ENCODE measurements at places on chromosomes 4 and X.
A peak's percentile ranks its signal among the peaks of the same experiment; 100 is the strongest.

DNA sequence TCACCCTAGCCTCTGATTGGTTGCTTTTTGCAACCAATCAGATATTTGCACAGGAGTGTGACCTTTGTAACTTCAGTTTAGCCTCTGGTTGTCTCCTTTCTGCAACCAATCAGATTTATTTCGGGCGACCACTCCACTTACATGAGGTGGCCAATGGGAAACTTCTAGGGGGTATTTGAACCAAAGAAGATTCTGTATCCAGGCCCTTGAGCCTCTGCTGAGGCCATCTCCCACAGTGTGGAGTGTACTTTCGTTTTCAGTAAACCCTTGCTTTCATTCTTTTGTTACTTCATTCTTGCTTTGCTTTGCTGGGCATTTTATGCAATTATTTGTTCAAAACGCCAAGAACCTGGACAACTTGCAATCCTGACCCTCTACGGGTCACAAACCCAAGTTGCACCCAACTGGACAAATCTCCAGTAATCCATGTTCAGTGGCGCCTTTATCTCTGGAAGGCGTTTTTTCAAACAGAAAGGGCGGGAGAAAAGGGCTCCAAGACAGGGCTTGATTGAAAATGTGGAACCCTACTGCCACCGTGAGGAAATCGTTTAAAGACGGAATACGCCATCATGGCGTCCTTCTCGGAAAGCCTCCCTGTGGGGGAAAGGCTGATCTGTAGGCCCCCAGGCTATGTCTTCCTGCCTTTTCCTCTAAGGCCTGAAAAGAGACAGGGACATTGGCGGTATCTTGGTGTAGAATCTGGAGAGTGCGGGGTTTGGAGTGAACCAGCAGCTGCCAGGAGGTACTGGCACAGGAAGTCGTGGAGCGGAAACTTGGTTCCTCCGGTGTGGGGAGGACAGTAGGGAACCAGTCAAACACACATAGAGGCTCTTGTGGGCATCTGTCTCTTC, 184.6 kb downstream of the OR13H1 start:
- DNase-seq, result no peak

DNA sequence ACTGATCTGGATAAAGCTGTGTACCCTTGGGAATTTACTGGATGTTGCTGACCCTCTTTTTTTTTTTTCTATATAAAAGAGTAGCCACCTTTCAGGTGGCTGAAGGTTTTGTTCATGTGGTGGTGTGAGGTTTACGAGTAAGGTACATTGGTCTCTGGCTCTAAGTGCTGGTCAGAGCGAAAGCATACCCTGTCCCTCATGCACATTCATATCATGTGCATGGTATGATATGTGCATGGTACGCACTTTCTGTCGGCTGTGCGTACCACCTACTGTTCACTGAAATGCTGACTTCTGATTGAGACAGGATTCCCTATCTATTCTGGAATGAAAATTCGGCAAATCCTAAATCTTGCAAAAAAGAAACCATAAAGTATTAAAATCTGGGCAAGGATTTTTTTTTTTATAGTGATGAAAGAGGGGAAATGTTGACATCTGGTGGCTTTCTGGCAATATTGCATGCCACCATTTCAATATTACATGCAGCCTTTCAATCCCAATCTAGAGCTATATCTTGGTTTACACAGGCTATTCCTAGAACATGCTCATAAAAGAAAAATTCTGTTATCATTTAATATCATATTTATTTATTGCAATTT, 32.8 kb downstream of the FAM149A start:
- DNase-seq, result no peak

DNA sequence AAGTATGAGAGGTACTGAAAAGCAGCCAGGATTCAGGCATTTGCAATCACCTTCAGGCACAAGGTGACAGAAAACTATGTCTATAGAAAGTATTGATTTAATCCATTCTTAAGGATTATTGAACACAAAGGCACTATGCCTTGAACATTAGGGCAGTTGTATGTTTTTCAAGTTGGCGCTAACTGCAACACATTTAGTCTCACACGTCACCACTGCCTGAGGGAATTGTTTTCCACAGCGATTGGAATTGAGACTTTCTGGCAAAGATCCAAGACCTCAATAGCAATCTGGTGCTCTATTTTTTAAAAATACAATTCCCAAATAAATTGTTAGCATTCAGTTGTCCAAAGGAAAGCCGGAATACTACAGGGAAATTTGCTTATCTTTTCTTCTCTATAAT, 52.7 kb upstream of the FTHL17 start:
- no peak for DNase-seq

DNA sequence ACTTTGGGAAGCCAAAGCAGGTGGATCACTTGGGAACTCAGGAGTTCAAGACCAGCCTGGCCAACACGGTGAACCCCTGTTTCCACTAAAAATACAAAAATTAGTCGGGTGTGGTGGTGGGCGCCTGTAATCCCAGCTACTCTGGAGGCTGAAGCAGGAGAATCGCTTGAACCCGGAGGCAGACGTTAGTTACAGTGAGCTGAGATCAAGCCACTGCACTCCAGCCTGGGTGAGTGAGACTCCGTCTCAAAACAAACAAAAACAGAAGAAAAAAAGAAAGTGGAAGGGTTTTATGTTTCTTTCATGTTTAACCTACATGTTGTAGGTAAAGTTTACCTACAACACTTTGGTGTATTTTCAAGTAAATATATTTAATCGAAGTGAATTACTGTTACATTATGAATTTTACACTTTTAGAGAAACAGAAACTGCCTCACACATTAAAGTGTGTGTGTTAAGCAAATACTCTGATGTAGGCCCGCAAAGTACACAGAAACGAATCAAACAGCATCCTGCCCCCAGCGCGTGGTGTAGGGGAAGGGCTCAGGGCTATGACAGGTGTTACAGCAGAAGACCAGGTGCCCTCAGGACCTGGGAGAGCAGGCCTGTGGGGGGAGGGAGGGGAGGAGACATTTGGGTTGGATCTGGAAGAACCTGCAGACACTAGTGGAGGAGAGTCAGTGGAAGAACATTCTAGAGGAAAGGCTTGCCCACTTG, 39.0 kb downstream of the PTTG2 start:
- DNase-seq, result no peak

- DNase-seq, result no peak
Observed at GRCh38 chrX:153061732-153062131, 5.5 kb downstream of the PNMA3 start.

- DNase-seq, result no peak
Observed at GRCh38 chrX:136658151-136658550, 10.2 kb downstream of the CD40LG start.

DNA sequence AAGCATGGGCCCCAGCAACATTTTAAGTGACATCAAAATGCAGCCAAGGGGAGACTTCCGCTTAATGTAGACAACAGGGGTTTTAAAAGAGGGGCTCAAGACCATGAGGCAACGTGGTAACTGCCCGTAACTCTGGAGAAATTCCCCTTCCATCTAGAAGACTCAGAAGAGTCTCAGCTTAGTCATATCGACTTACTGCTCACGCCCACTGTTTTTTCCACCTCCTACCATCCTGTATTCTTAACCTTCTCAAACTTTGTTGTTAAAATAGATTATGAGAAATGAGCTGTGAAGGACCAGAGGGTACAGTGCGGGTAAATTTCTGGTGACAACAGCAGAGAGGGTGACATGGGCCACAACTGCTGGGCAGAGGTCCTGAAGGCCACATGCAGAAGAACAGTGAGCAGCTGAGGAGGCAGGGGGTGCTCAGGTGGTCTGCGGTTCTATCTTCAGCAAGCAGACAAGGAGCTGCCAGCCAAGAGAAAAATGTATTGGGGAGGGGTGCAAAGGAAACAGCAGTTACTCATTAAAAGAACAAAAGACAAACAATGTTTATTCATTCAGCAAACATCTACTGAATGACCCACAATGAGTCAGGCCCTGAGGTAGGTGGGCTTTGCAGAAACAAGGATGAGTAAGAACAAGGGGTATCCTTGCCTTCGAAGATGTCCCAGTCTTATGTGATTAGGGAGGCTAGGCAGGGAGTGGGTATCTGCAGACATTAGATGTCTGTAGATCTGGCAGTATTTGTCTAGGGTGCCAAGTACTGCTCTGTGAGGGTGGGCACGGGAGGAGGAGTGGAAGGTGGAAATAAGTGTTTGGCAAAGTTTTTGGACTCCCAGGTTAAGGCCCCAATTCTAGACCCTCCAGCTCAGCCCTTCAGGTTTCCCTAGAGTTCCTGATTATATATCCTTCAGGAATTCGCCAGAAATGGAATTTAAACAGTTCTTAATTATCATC, 175.3 kb downstream of the TSPAN5 start:
- no peak for DNase-seq

DNA sequence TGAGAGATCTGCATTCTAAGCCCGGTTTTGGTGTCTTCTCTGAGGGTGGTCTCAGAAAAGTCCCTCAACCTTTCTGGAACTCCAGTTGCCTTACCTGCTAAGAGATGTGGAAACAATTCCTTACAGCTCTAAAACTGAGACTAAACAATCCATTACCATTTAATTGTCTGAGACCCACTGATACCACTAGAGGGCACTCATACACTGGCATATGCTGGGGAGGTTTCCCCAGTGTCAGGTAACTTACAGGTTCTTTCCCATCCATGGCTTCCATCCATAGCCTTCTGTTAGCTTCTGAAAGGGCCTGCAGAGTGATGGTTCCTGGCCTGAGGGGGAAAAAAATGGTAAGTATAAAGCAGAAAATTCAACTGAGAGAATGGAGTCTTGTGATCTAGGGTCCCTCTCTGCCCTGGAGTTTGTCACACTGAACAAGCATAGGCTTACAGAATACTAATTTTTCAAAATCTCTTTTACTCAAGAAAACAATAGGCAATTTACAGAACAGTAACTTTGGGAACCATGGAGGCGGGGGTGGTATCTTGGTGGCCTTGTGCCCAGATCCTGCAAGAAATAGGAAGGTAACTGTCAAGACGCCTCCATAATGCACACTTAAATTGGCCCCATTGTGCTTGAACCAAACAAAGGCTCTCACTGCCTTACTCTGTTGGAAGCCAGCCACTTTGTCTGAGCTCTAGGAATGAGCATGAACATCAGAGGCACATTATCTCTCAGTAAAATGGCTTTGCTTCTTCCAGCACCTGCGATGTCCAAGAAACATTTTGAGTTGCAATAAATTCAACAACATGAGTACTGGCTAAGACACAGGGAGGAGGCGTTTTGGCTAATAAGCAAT, 236.1 kb downstream of the OPHN1 start:
- DNase-seq, result no peak

- no peak for DNase-seq
Observed at GRCh38 chrX:10636337-10636736, 16.0 kb upstream of the MID1 start.

DNA sequence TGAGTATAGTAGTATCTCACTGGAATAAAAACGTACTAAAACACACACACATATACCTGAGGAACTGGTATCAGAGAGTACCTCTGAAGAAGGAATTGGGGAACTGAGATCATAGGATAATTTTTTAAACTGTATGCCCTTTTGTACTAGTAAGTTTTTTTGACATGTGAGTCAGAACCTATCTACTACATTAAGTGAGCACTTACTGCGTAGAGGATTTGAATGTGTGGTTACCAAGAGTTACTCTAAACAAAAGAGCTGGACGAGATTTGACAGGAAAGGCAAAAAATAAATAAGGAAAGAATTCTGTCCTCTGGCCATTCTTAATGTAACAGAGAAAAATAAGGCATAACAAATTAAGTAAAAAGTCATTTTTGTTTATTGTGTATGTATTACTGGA, 546.5 kb upstream of the FAT1 start:
- DNase-seq, result no peak

GRCh38 chrX:54223581-54223980, 40.5 kb upstream of the FAM120C start:
- DNase-seq, result no peak

GRCh38 chr4:10034136-10034535, 12.8 kb upstream of the SLC2A9 start:
- no peak for DNase-seq

DNA sequence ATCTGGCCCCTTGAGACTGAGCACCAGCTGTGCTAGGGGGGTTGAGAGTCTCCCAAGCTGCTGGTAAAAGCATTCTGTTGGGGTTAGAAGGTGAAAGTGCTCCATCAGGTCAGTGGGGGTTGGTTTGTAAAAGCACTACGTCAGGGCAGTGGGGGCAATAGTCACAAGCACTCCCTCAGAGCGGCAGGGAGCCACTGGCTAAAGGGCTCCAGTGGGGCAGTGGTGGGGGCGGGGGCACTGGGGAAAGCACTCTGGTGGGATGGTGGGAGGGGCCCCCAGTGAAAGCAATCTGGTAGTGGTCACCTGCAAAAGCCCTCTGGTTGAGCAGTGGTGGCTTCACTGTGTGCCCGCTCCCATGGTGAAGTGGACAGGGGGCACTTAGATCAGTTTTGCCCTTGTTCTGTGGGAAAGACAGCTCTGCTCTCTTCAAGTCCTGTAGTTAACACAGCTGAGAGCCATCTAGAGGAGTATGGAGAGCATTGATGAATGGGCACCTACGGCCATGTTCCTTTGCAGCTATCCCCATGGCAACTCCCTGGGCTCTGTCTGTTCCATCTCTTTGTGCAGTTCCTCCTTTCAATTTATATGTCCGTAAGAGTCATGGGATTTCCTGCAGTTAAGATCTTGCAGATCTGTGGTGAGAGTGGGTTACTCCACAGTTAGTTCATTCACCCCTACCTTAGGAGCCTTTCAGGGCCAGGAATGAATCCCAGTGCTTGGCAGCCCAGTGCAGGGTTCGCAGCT, 106.4 kb downstream of the SH3BGRL start:
- no peak for DNase-seq

DNA sequence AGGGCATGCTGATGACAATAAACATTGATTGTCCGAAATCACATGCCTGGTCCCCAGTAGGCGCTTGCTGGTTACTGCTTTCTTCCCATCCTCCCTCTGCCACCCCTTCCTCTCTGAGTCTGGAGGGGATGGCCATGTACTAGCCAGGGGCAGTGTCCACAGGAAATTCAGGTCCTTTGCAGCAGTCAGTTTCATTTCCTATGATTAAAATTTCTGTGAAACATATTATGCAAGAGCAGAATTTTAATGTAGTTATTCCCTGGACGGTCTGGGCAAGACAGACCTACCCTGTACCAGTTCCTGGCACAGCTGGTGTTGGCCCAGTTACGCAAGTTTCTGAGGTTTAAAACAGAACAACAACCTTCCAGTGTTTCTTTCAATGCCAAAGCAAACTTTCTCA, 28.2 kb upstream of the TLR2 start:
- DNase-seq, result no peak

GRCh38 chr4:140720387-140721304, 35.5 kb downstream of the TBC1D9 start:
- peak; percentile 40 for DNase-seq

GRCh38 chrX:34130980-34131744, 952 bp downstream of the FAM47A start:
- no peak for DNase-seq

DNA sequence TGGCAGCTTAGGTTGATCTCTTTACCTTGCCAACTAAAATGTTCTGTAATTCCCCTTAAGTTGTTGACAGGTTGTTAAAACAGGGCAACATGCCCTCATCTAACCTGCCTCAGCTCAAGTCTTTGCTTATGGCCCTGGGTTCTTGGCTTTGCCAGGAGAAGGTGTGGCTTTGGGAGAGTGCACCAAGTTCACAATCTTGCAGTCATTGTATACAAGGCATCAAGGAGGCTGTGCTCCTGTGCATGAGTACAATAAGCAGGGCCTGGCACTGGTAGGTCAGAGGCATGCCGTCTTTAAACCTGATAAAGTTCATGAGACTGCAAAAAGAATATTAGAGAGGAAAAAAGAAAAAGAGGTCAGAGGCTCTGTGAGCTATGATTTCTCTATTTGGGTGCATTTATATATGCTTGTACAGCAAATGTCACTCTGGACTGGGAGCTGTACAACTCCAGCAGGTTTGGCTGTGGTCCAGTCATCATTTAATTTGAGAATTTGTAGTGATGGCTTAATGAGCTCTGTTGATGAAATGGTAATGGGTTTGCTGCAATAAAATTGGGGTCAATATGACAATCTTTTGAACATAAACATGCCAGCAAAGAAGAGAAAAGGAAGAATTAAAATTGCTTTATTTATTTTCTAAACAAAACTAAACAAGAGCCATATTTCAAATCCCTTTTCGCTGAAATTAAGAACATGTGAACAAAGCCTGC, 30.3 kb downstream of the AREG start:
- no peak for DNase-seq

All from activated B cell treated with CpG ODN at 0.5 μM for 24 hours (primary cell).